ENCODE measurements at places on chromosomes 3 and 15. TPM values are rescaled to one million over a fixed set of nuclear protein-coding genes. Genes with fewer than 3 reads are reported as not detected.

DNA sequence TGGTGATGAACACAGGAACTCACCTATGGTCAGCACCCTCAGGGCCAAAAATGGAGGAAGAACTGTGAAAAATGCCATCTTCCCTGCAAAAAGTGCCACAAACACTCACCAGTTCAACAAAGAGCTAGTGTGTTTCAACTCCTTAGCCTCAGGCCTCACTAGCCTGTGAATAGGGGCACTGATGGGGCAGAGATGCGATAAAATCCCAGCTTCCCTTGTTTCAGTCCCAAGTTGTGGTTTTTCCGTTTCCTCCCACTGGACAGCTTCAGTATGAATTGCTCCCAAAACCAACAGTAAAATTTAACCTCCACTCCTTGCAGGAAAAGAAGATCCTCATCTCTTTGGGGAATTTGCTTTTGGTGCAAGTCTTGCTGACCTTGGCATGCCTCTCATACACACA is 117.4 kb upstream of the ADAMTS9 start:
- no peak for DNase-seq

DNA sequence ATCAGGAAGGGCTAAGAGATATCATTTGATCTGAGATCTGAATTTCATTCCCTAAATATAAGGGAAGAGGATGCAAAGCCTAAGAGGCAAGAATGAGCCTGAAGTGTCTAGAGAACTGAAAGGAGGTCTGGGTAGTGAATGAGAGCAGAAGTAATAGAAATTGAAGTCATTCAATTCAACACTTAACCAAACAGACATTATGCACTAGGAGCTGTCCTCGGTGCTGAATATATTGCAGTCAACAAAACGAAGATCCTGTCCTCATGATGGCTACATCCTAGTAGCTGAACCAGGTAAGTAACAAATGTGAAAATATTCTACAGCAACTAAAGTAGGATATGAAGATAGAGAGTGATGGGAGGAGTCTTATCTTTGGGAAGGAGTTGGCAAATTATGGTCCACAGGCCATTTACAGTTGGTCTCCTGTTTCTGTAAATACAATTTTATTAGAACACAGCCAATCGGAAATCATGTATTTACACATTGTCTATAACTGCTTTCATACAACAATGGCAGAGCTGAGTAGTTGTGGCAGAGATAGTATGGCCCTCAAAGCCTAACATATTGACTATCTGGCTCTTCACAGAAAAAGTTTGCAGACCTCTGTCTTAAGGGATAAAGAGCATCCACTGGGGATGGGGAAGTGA is 192.9 kb upstream of the CADPS start:
- DNase-seq: no peak

- DNase-seq: no peak
These were observed 135.0 kb downstream of the VPS8 start for GRCh38 chr3:184946917-184947316.

DNA sequence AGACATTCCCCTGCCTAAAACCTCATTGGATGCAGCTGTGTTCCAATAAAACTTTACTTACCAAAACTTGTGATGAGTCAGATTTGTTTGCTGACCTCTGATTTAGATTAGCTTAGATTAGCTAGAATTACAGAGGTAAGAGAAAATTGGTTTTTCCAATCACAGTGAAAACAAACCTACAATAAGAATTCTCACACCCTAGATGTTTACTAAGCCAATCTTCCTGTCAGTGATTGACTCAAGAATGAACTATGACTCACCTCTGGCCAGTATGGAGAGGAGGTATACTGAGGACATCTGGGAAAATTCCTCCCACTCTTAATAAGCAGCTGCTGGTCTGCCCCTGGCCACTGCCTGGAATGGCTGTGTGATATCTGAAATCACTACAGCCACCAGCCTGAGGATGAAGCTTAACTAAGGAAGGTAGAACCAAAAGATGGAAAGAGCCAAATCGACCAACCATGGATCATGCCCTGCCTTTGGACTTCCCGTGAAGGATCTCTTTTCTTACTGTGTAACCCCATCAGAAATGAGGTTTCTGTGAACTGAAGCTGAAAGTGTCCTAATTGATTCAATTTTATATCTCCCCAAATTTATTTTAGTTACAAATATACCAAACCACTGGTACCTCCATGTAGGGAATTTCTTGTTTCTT is 19.0 kb upstream of the GHSR start:
- no peak for DNase-seq

DNA sequence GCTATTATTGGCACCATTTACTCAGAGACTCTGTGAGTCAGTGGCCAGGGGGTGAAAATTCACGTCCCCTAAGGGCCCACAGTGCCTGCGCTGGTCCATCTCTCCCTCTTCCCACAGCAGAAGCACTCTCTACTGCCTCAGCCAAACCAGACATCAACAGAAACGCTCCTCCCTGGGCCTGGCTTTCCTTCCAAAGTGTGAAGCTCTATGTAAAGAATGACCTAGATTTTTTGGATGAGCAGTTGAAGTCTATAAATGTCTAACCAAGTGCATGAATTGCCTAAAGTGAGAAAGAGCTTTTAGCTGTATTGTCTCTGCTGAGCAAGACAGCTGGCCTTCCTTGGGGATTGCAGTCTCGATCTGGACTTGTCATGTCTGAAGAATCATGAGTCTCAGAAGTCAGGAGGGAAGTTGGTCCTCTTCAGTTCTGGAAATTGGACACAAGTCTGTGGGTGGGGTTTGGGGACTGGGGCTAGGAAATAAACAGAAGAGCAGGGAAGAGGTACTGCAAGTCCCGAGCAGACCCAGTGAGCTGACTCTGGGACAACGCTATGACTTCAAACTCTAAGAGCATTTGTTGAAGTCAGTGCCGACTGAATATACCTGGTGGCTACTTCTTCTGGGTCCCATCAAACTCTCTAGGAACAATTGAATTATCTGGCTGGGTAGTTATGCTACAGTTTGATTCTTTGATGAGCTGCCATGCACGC is 29.0 kb downstream of the RASGRP1 start:
- DNase-seq: no peak

- no peak for DNase-seq
These were observed 204.2 kb downstream of the NFKBIZ start for GRCh38 chr3:102053375-102053989.

GRCh38 chr3:188320757-188321156 is 166.8 kb downstream of the LPP start:
- DNase-seq: no peak

GRCh38 chr3:98805571-98805970 is 42.4 kb downstream of the ST3GAL6 start:
- DNase-seq: no peak

MST1 gene
- 9.3 TPM for total RNA-seq

All from H9 (cell line).